ENCODE measurements at places on chromosomes 3 and 15.

GRCh38 chr15:31352911-31353811 is 26.5 kb downstream of the KLF13 start:
- no peak for DNase-seq

DNA sequence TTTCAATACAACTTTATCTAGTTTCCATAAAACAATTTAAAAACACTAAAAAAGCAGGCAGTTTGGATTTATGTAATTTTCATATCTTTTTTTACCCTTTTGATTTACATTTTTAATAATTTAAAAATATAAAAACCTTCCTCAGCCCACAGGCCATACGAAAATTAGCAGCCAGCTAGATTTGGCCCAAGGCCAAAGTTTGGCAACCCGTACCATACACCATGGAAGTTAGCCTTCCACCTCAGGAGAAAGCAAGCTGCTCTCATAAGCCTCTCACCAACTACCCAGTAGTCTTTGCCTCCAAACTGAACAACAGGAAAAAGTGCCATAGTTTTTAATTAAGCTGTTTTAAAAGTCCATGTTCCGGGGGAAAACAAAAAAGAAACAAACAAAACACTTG is 107.3 kb upstream of the TRIM42 start:
- DNase-seq = no peak

- no peak for DNase-seq
These were observed 2.9 kb downstream of the NCKIPSD start for GRCh38 chr3:48682786-48683185.

DNA sequence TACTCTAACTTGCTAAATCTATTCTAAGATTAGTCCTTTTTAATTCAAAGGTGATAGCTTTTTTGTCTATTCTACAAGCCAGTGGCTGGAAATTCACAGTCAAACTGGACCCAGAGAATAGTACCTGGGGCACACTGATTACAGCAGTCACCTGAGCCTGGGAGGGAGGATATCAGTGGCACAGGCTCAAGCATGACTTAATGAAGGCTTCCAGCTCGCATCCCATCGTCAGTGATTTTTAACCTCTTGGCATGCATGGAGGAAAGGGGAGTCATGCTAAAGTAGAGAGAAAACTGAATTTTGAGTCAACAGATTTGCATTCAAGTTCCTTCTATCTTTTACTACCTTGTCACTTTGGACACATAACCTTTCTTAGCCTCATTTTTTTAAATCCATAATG is 24.8 kb downstream of the GOLIM4 start:
- DNase-seq = no peak

- no peak for DNase-seq
These were observed 287.5 kb downstream of the MAGI1 start for GRCh38 chr3:65751123-65751700.

GRCh38 chr3:165642761-165643420 is 194.3 kb downstream of the BCHE start:
- no peak for DNase-seq

All from activated T-helper 1 cell treated with anti-CD3 and anti-CD28 coated beads, Interleukin-2, amount 50 U/mL, for 16 hours (primary cell).